HuH-7 (cell line): ENCODE measurements at places on chromosomes 4 and X.

DNA sequence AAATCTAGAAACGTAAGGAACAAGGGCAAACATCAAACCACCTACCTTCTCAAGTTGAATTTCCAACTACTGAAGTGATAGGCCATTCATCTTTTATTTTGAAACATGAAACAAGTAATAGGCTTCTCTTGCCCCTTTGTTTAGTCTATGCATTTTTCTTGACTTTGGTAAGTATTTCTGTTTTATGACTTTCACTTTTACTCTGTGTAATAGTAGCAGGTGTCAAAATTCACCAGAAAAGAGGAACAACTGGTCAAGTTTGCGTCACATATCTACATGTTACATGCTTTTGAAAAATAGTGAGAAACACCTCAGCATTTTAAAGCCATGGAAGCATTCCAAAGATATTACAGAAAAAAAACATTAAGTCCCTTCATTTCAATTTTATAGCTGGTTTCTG lies 157.1 kb upstream of the FTHL17 start:
- no peak for DNase-seq

DNA sequence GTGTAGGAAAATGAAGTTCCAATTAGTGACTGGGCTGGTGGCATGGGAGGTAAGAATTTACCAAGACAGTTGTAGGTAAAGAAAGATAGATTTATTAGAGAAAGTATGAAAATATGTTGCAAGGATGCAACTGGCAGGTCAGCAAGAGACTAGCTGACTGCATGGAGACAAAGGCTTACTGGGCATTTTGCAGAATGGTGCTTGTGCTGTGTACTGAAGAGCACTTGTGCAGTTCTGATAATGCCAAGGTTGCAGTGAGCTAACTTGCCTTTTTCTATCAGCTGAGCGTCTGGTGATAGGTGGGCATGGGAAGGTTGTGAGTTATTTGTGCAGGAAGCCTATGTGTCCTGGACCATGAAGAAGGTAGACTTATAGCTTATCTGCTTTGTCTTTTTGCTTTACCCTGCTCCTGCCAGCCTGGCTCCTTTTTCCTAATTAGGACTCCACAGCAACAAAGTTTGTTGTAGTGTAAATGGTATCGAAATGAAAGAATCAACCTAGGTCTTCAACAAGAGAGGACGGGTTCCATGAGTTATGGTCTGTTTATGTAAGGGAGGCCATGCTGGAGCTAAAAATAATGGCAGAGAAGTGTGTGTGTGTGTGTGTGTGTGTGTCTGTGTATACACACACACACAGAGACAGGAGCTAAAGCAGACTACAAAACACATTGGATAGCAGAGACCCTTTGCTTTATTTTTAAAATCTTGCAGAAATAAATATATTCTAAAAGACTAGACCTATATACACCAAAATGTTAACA lies 15.0 kb downstream of the BST1 start:
- DNase-seq, result no peak

- no peak for DNase-seq
These were observed 221.2 kb downstream of the PPP4R3C start for GRCh38 chrX:27241981-27242380.

DNA sequence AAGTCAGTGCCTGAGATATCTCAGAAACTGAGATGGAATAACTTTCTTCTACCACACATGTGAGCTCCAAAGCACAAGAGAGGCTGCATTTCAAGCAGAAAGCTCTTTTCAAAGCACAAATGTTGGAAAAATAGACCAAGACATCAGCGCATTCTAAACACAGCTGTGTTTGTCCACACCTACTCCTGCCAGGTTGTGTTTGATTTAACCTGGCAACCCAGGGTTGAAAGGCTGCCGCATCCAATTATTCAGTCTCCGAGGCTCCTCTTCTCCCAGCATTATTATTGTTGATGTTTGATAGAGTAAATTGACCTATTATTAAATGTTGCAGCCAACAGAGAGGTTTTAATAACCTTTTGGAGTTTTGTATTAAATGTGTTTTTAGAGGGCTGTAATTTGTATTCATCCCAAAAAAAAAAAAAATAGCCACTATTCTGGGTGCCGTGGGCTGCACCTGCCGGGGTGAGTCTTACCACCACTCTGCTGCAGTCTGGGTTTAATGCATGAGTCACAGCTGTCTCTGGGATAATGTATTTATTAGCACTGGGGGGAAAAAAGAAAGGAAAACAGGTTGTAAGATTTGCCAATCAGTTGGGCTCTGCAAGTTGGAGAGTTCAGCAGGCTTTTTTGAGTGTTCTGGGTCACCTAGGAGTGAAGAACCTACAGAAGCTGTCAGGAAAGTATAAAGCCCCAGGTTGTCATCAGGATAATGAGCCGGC lies 105.2 kb upstream of the NOCT start:
- DNase-seq, result no peak

DNA sequence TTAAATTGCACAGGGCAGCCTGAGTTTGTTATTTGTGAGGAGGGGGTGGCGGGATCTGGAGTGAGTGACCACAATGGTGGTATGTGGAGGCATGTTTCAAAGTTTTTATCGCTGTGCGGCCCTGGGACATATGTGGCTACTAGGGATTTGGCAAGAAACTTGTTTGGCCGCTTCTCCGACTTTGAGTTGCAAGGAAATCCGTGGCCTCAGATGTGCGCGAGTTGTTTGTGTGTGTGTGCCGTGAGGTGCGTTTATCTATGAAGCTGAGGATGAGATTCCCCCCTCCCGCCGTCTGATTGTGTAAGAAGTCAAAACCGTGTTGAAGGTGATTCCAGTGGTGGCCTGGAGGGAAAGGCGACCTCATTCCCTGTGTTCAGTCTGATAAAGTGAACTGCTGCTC lies 1.4 kb downstream of the JADE3 start:
- DNase-seq, result peak; percentile 42

DNA sequence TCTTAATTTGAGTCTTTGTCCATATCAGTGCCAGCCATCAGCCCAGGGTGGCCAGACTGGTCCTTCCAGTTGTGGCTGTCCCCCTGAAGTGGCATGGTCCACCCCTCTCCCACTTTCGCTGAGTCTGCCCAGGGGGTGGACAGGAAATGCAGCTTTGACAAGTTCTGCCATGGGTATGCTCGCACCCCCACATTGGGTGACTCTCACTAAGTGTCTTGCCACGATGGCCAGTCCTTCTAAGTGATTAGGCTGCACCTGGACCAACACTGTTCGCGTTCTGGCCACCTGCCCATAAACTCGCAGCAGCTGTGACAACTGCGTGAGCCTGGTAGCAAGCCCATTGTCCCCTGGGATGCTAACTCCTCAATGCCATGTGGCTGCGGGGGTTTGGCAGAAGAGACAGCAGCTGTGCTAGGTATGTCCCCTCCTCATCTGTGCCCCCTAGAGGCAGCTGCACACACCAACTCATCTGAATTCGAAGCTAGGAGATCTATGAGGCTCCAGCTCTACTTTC lies 10.0 kb upstream of the LNX1 start:
- peak; percentile 58 for DNase-seq

DNA sequence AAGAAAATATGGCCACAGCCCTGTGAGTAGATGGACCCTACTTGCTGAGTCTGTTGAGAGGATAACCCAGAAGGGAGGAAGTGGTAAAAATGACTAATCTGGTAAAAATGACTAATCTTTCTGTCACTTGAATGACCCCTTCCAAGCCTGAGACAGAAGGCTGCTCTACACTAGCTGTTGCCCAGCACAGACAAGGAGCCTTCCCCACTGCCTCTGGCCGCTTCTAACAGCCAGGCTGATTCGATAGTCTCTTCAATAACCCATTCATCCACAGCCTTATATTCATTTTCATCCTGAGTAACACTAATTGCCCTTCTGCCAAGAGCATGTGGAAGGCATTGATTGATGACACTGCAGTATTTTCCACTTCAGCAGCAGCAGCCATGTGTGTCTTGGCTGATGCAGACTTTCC lies 18.4 kb downstream of the MAGEB17 start:
- DNase-seq, result no peak

- DNase-seq, result no peak
These were observed 41.8 kb upstream of the WWC2 start for GRCh38 chr4:183057255-183057654.

DNA sequence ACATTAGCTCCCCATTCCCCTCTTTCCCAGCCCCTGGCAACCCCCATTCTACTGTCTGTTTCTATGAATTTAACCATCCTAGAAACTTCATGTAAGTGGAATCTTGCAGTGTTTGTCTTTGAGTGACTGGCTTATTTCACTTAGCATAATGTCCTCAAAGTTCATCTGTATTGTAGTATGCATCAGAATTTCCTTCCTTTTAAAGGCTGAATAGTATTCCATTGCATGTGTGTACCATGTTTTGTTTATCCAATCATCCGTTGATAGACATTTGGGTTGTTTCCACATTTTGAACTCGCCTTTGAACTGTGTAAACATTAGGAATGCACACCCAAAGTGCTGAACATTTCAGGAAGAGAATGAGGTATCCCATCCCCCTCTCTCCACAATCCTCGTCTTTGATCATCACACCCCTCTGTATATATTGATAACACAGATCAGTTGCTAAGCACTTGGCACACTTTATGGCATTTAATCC lies 56.4 kb upstream of the PLAC1 start:
- DNase-seq, result no peak

DNA sequence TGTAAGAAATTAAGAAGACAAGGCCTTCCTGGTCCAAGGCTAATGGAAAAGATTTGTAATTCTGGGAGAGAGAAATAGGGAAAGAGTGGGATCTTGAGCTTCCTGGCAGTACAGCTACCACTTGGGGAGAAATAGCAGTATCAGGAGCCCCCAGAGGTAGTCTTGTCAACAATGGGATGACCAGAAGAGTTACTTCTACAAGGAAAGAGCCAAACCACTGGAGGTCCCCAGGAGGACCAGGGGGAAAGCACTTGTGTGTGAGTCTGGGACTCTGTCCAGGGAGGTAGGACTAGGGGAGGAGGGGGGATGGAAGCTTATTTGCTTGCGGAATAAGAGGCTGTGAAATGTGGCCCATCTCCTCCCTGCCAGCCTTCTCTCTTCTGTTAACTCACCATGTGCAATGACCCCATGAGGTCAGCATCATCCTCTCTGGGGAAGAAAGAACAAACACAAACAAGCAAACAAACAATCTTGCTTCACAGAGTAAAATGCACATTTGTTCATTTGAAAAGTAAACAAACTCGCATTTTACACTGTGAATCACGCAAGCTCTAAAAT lies 160.1 kb downstream of the STK32B start:
- DNase-seq, result no peak

DNA sequence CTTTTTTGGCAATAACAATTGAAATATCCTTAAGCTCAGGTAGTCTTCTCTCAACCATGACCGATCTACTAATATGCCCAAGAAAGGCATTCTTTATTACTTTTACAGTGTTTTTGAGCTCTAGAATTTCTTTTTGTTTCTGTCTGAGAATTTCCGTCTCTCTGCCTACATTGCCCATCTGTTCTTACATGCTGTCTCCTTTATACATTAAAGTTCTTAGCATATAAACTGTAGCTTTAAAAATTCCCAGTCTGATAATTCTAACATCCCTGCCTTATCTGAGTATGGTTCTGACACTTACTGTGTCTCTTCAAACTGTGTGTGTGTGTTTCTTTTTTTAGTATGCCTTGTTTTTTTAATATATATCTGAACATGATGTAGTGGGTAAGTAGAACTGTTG lies 658.1 kb downstream of the GRID2 start:
- no peak for DNase-seq

- DNase-seq, result no peak
These were observed 1240.2 kb downstream of the FAM133A start for GRCh38 chrX:94914235-94914634.

- DNase-seq, result no peak
These were observed 474.0 kb upstream of the NDST3 start for GRCh38 chr4:117560329-117560728.

DNA sequence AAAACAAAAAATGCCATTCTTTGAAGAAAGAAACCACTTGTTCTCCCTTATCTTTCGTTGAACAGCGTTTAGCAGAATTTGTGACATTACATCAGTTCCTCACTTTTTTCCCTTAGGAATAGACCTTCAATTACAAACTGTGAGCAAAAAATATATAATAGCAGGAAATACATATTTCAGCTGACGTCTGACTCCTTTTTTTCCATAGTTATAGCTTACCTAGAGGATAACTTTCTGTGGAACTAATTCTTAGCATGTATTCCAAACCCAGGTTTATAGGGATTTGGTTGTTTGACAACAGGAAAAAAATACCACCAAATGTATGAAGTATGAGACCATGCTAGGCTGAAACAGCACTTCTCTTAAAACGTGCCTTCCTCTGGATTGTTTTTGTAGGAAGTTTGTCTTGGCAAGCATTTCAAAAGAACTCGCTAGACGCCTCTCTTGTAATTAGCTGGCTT lies 2.0 kb upstream of the LIMCH1 start:
- DNase-seq, result no peak

DNA sequence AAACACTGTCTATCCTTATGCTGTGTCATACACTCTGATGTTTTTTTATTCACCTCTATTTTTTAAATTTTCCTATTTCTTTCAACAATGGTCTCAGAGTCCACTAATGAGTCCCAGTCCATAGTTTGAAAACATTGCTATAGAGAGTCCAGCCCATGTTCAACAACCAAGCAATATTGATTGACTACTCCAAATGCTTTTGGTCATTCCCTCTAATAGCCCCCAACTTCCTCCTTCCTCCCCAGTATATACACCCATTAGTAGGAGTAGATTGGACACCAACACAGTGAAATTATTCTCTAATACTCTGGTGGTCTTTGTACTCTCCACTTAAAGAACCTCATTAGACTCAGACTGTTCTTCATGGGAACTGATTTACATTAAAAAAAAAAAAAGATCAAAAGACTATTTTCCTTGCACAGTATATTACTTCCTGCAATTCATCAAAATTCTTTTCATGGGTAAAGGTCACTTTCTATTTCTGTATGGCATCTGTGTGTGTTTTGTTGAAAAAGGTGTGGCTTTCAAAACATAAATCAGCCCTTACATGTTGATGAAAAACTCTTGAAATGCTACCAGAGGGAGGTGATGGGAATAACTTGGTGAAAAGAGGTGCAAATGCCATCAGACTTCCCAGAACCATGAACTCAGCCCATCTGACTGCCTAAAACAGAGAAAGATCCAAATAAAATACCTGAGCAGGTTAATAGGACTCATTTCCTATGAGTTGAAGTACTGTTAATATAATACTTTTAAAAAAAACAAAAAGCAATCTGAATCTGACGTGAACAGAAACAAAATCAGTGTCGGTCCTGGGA lies 250.3 kb upstream of the KLF3 start:
- peak; percentile 11 for DNase-seq

DNA sequence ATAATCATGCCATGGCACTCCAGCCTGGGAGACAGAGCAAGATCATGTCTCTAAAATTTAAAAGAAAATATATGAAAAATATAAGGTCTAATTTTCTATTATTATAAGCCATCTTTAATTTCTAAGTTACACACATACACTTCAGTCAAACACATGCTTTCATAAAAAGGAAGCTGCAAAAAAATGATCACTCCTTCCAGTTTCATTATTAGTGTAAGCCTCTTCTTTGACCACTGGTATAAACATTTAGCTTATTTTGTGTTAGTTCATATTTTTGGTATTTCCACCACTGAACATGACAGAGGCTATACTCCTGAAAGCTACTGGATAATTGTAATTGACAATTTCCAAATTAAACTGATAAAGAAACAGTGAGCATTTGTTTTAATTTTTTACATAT lies 163.3 kb upstream of the USP38 start:
- DNase-seq, result no peak
